ENCODE measurements at places on chromosomes 1 and 21.

DNA sequence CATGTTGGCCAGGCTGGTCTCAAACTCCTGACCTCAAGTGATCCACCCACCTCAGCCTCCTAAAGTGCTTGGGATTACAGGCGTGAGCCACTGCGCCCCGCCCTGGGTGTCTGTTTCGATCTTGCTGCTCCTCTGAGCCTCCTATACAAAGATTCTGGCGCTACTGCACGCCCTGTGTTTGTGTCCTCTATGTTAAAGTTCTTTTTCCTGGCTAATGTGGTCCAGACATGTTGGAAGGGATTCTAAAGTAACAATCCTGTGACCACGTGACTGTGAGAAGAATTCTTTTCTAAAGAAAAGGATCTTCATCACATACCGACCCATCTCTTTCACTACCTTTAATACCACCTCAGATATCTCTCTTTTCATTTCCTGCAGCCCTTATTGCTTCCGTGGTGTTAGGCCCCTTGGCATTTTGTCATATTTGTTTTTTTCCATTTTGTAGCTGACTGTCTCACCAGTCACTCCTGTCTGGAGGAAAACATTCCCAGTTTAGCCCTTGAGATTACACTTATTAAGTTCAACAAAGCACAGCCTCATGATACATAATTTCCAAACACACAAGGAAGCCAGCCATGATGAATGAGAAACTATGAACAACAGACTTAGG is 27.2 kb upstream of the ENO1 start:
- DNase-seq, result peak; percentile 6

GRCh38 chr21:27026501-27026900 is 59.6 kb upstream of the ADAMTS5 start:
- no peak for DNase-seq

DNA sequence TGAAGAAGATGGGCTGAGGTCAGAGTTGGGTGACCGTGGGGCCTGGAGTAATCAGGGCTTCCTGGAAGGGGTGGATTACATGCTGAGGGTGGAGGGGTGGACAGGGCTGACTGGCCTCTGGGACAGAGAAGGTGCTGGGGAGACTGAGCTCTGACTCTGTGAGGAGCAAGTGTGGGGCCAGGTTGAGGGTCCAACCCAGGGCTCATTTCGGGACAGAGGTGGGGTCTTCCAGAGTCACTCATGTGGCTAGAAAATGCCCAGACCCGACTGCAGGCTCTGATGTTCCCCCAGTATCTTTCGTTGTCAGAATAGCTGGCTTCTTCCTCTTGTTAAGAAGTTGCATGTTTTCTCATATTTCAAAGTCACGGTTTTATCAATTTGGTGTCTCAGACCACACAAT is 311.8 kb downstream of the PTPRU start:
- DNase-seq, result no peak

DNA sequence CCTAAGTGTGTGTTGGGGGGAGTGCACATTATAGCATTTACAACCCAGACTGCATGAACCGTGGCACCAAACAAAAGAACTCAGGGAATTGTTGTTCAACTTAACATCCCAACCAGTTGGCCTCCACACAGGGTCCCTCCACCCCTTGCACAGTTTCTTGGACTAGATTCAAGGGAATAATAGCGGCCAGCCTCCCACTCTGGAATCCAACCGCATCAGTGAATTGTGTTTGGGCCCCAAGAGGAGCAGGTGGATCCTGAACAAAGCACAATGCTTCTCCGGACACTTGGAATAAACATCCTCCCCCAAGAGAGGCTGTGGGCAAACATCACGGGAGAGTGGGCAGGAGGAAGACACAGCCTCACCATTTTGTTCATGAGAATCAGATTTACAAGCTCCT is 18.2 kb downstream of the CD34 start:
- no peak for DNase-seq

DNA sequence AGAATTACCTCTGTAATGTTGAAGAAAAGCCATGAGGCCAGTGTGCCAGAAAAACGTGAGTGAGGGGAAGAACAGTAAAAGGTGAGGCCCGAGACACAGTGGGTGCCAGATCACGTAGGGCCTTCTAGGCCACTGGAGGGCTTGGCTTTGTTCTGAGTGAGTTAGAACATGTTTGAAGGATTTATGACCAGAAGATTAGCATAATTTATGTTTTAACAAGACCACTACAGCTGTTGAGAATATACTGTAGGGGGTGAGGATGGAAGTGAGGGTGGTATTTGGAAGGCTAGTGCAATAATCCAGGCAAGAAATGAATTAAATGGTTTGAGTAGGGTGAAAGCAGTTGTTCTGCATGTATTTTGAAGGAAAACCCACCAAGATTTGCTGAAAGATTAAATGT is 56.3 kb downstream of the LRRC8C start:
- DNase-seq, result no peak

GRCh38 chr21:46159390-46159789 is 4.0 kb upstream of the FTCD start:
- DNase-seq, result no peak

DNA sequence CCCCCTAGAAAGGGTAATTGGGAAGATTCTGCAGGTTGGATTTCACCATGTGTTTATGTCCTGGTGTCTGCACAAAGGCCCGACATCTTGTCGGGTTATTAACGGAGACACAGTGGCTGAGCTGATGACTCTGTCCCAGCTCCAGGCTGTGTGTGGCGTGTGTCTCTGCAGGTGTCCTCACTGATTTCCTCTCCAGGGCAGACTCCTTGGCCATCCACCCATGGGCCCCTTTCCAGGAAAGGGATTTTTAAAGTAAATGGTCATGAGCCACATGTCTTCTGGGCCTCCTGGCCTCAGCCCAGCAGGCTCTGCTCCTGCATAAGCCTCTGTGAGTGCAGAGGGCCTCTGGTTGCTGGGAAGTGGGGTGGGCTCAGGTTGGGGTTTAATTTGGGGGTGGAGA is 418.7 kb upstream of the VAMP3 start:
- no peak for DNase-seq

DNA sequence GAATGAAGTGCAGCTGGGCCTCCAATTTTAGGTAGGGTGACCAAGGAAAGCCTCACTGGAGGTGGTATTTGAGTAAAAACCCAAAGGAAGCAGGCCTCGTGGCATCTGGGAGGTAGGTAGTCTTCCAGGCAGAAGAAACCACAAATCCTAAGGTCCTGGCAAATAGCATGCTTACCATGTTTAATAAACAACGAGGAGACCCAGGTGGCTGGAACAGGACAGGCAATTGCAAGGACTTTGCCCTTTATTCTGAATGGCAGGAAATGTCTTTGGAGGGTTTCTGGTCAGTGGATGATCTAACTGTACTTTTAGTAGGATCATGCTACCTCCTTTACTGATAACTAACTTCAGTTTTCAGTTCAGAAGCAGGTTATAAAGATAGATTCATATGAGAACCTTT is 52.2 kb downstream of the EPB41 start:
- DNase-seq, result no peak

Measured in fibroblast of skin of left quadriceps (primary cell).